Activated T-helper 2 cell treated with anti-CD3 and anti-CD28 coated beads, Interferon-gamma antibody, Interleukin-2, Interleukin-4, amounts not matched to agents 10 μg/mL and 5 μg/mL and 100 μg/mL, durations not matched to agents 14 hours and 24 hours and 36 hours (primary cell): ENCODE measurements at places on chromosomes 12 and 14.

DNA sequence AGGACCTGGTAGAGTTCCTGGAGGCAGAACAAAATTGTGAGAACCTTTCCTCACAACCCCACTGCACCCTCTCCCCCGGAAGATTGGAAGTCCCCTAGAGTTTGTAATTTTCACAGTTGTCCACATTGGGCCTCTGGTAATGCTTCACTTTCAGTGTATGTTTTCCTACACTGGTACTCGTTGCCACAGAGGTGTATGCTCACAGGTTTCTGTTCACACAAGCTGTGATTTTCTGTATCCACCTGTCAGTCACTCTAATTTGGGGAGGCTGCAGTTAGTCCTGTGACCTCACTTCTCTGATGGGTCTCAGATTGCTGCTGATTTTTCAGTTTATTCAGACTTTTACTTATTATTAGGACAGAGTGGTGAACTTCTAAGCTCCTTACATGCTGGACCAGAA lies 66.4 kb upstream of the BMP4 start:
- H3K36me3 ChIP-seq = no peaks in the 10 kb centered on the region
- no peaks in the 10 kb centered on the region for H3K27me3 ChIP-seq
- H3K4me3 ChIP-seq = no peak overlapping the region

- DNase-seq = no peak
- peaks cover 18% of the 10 kb centered on the region for H3K4me1 ChIP-seq
- H3K36me3 ChIP-seq = peaks cover 46% of the 10 kb centered on the region
- H3K27me3 ChIP-seq = no peaks in the 10 kb centered on the region
Measured at GRCh38 chr12:98635657-98636323, 8.8 kb downstream of the IKBIP start.

- H3K27me3 ChIP-seq = no peaks in the 10 kb centered on the region
- DNase-seq = no peak
- H3K27ac ChIP-seq = no peak overlapping the region
- H3K4me3 ChIP-seq = no peak overlapping the region
- H3K4me1 ChIP-seq = peaks cover 31% of the 10 kb centered on the region
Measured at GRCh38 chr12:109089683-109090082, 3.6 kb downstream of the ALKBH2 start.

GRCh38 chr14:35632271-35632670 lies 98.3 kb downstream of the INSM2 start:
- H3K4me3 ChIP-seq = no peak overlapping the region
- H3K27ac ChIP-seq = no peak overlapping the region
- peaks cover 2% of the 10 kb centered on the region for H3K4me1 ChIP-seq
- H3K36me3 ChIP-seq = peaks cover 18% of the 10 kb centered on the region

DNA sequence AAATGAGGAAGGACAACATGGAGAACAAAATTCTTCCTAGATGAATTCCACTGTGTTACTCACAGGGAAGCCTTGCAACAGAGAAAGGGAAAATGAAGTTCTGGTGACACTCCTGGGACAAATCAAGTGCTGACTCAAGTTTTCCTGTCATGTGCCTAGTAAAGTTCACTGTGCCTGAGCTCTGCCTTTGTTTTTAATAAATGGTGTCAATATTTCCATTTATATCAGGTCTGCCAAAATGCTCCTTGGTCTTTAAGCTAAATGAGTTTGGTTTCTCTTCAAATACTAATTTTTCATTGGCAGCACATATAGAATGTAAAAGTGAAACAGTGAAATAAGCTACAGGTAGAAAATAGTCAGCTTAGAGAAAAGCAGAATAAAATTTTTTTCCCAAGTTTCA lies 33.0 kb downstream of the HIGD1C start:
- no peak overlapping the region for H3K4me3 ChIP-seq
- peaks cover 29% of the 10 kb centered on the region for H3K4me1 ChIP-seq
- H3K36me3 ChIP-seq = peaks cover 40% of the 10 kb centered on the region
- peak overlapping the region; percentile 12 for H3K27ac ChIP-seq

DNA sequence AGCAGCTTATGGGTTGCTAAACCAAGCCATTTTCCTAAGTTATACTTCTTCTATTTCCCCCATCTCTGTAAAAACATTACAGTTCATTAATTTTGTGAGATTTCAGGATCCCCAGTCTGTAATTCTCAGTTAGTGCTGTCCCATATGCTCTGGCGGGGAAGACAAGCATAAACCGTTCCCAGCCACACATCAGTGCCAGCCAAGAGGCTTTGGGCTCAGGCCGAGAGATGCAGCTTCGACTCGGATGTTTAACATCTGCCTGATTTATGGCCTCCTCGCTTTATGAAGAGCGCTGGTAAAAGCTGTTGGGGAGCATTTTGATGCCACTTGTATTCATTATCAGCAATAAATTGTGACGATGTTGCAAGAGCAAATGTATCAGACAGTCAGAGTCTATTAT lies 349.1 kb upstream of the CCDC196 start:
- H3K36me3 ChIP-seq = no peaks in the 10 kb centered on the region
- no peak overlapping the region for H3K27ac ChIP-seq
- H3K27me3 ChIP-seq = peaks cover 8% of the 10 kb centered on the region

DNA sequence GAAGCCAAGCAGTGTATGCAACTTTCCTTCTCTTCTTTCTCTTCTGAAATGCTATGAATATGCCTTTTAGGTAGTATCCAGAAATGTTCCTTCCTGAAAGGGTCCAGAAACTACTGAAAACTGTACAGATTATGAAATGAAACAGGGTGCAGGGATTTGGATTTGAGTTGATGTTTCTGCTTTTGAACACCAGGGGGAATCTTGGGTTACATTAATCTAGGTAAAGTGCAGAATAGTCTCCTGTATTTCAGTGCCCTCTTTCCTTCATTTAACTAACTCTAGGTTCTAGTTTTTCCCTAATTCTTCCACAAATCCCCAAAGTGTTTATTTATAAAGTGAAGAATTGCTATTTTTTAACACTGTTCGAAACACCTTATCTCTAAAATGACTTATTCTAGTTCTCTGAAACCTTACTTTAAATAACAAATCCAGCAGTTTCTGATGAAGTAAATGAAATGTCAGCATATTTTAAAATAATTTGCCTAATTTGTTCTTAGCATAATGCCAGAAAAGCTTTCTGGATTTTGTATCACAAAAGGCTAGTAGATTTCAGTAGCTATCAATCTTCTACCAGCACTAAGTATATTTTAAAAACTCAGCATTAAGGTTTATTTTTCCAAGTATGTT lies 111.9 kb downstream of the LRRK2 start:
- no peak overlapping the region for H3K4me3 ChIP-seq
- no peaks in the 10 kb centered on the region for H3K4me1 ChIP-seq
- DNase-seq = no peak
- no peak overlapping the region for H3K27ac ChIP-seq
- H3K36me3 ChIP-seq = no peaks in the 10 kb centered on the region

DNA sequence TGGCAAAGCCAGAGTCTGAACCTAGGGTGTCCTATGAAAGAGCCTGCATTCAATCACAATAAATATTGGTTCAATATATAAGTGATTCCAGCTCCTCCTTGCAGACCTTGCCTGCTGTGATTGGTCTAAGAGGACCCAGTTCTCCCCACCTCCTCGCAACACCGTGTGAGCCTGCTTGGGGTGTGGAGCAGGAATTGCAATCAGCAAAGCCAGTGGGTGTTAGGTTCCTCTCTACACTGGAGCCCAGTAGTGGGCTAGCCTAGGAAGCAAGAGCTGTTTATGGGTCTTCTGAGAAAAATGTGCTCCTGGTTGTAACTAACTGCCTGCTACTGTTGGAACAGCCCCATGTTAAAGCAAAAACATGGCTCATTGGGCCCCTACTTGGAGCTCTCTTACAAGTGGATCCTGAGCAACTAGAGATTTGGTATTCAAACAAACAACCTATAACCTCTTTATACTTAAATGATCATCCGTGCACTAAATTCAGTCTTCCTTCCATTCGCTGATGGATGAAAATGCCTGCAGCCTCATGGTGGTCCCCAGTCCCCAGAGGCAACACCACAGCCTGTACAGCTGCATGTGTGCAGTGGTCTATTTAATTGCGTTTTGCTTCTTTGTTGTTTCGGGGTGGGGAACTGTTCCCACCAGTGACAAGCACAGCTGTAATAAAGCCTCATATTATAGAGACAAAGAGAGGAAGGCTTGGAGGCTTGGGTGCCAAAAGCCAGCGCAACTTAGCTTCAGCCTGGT lies 3.7 kb upstream of the SELPLG start:
- H3K4me3 ChIP-seq = no peak overlapping the region
- peaks cover 49% of the 10 kb centered on the region for H3K4me1 ChIP-seq
- no peaks in the 10 kb centered on the region for H3K36me3 ChIP-seq
- H3K27me3 ChIP-seq = no peaks in the 10 kb centered on the region
- DNase-seq = no peak

DNA sequence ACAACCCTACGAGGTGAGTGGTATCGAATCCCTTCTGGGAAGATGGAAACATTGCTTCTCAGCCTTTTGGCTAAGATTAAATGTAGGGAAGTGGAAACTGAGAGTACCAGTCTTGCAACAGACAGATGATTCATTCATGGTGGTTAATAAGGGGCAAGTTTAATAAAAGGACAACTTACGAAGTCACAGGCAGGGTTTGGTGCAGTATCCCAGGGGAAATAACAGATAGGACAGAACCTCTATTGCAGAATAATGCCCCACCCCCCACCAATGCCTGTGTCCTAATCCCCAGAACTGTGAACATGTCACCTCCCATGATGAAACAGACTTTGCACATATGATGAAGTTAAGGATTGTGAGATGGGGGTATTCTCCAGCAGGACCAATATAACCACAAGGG lies 212.5 kb downstream of the TBX5 start:
- H3K27me3 ChIP-seq = no peaks in the 10 kb centered on the region
- no peak for DNase-seq
- H3K36me3 ChIP-seq = no peaks in the 10 kb centered on the region
- H3K4me1 ChIP-seq = no peaks in the 10 kb centered on the region
- no peak overlapping the region for H3K27ac ChIP-seq
- no peak overlapping the region for H3K4me3 ChIP-seq

GRCh38 chr14:95054346-95055280 lies 102.7 kb downstream of the DICER1 start:
- no peak for DNase-seq
- peaks cover 6% of the 10 kb centered on the region for H3K4me1 ChIP-seq
- H3K27ac ChIP-seq = no peak overlapping the region
- H3K27me3 ChIP-seq = peaks cover 2% of the 10 kb centered on the region
- H3K36me3 ChIP-seq = no peaks in the 10 kb centered on the region

GRCh38 chr12:122928404-122929147 lies 32.7 kb upstream of the VPS37B start:
- H3K4me1 ChIP-seq = peaks cover 2% of the 10 kb centered on the region
- H3K4me3 ChIP-seq = no peak overlapping the region
- no peaks in the 10 kb centered on the region for H3K36me3 ChIP-seq

GRCh38 chr12:29750928-29751220 lies 32.9 kb downstream of the TMTC1 start:
- H3K27ac ChIP-seq = no peak overlapping the region
- H3K36me3 ChIP-seq = no peaks in the 10 kb centered on the region

DNA sequence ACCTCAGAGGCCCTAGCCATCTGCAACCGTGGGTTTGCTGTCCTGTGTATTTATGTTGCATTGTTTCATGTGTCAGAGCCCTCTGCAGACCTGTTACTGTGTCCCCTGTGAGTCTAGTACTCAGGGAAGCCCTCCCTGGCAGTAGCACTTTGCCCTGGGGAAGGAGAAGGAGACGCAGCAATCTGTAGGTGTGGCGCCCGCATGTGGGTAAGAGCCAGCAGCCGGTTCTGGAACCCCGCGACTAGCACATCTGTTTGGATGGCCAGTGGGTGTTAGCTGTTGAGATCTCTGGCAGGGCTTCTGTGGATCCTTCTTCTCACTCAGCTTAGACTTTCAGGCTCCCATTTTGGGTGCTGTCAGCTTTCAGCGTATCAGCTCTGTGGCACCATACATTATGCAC lies 57.0 kb downstream of the TECPR2 start:
- DNase-seq = no peak
- H3K4me1 ChIP-seq = no peaks in the 10 kb centered on the region
- no peaks in the 10 kb centered on the region for H3K27me3 ChIP-seq
- no peak overlapping the region for H3K4me3 ChIP-seq
- H3K36me3 ChIP-seq = no peaks in the 10 kb centered on the region

GRCh38 chr12:131693149-131693548 lies 17.7 kb upstream of the SFSWAP start:
- no peak overlapping the region for H3K4me3 ChIP-seq
- H3K27ac ChIP-seq = no peak overlapping the region
- H3K36me3 ChIP-seq = no peaks in the 10 kb centered on the region

DNA sequence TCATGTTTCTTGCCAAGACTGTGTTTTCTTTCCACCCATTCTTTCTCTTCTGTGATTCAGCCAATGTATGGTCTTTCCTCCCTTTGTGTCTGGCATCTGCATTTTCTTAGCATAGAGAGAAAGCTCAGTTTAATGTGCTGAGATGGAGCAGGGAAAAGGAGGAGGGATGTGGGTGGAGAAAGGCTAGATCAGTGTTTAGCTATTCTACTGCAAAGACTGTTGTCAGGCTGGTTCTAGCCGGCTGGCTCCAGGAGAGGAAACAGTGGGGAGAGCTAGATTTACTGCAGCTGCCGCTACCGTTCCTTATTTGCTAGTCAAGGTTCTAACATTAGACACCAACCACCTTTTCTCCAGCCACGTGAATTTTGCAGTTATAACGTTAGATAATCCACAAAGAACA lies 5.2 kb upstream of the RIMKLB start:
- H3K36me3 ChIP-seq = no peaks in the 10 kb centered on the region
- H3K27me3 ChIP-seq = peaks cover 53% of the 10 kb centered on the region
- no peak overlapping the region for H3K4me3 ChIP-seq
- no peak overlapping the region for H3K27ac ChIP-seq
- DNase-seq = no peak

GRCh38 chr14:77377502-77377844 lies 294 bp downstream of the SAMD15 start:
- H3K27ac ChIP-seq = no peak overlapping the region
- H3K4me3 ChIP-seq = no peak overlapping the region
- H3K36me3 ChIP-seq = peaks cover 29% of the 10 kb centered on the region
- DNase-seq = no peak
- peaks cover 2% of the 10 kb centered on the region for H3K27me3 ChIP-seq
- peaks cover 34% of the 10 kb centered on the region for H3K4me1 ChIP-seq

DNA sequence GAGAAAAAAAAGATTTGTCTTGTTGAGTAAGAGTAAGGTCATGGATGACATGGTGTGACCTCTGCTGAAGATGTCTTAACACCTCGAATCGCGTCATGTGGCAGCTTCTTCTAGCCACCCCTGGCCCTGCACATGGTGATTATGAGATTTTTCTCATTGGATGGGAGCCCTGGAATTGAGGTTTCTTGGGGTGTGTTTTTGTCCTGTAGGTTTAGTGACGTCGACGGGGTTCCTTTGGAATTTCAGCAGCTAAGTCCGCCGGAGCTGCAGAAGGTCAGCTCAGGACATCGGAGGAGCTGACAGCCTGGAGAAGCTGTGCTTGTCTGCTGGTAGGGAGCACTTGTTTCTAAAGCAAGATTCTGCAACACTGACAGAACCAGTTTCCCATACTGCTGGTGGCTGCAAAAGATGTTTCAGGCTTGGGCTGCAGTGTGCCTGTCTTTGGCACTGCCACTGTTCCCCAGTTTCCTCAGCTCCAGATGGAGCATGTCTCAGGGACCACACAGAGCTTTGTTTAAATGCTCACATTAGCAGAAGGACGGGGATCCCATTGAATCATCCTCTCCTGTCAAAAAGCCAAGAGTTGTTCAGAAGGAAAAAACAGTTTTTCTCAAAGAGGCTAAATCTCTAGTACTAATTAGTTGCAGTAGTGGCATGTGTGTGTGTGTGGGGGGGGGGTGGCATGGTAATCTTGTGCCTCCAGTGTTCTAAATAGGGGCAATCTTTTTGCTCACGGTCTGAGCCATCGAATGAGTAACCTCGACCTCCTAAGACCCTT lies 5.2 kb upstream of the FOS start:
- H3K27ac ChIP-seq = no peak overlapping the region
- no peak overlapping the region for H3K4me3 ChIP-seq
- DNase-seq = no peak
